ENCODE measurements at places on chromosomes 3 and 15. TPM values are rescaled to one million over a fixed set of nuclear protein-coding genes. Genes with fewer than 3 reads are reported as not detected.

DNASE1L3 gene
- 10.4 TPM for polyA plus RNA-seq

PGBD4 gene
- 2.2 TPM for polyA plus RNA-seq

GRAMD1C gene
- 23.5 TPM for polyA plus RNA-seq

CCR2 gene
- polyA plus RNA-seq: 1.9 TPM

SEMA7A gene
- polyA plus RNA-seq: 6.8 TPM

CHST14 gene
- 39.9 TPM for polyA plus RNA-seq

ZNF654 gene
- 18.6 TPM for polyA plus RNA-seq

FHIT gene
- 22.3 TPM for polyA plus RNA-seq

LMAN1L gene
- not detected for polyA plus RNA-seq

CCRL2 gene
- 0.83 TPM for polyA plus RNA-seq

GATA2 gene
- 46.3 TPM for polyA plus RNA-seq

THPO gene
- polyA plus RNA-seq: 2.1 TPM

MORC1 gene
- polyA plus RNA-seq: 0.64 TPM

HMCES gene
- 57.1 TPM for polyA plus RNA-seq

CHL1 gene
- polyA plus RNA-seq: 19.6 TPM

TSPAN3 gene
- polyA plus RNA-seq: 408 TPM

SPINK8 gene
- polyA plus RNA-seq: 0.33 TPM

GP5 gene
- polyA plus RNA-seq: 0.61 TPM

SPSB4 gene
- 14.6 TPM for polyA plus RNA-seq

ERICH6 gene
- 1.4 TPM for polyA plus RNA-seq

CCR3 gene
- 0.13 TPM for polyA plus RNA-seq

SCN5A gene
- 1.00 TPM for polyA plus RNA-seq

KIAA1143 gene
- polyA plus RNA-seq: 47.9 TPM

TNNC1 gene
- 7.2 TPM for polyA plus RNA-seq

GOLGA8G gene
- polyA plus RNA-seq: not detected

Data from renal pelvis (tissue), 12 donors.